ENCODE measurements at places on chromosomes 7 and 10.

- no peak for DNase-seq
Observed at GRCh38 chr7:40354711-40355110, 219.9 kb downstream of the SUGCT start.

DNA sequence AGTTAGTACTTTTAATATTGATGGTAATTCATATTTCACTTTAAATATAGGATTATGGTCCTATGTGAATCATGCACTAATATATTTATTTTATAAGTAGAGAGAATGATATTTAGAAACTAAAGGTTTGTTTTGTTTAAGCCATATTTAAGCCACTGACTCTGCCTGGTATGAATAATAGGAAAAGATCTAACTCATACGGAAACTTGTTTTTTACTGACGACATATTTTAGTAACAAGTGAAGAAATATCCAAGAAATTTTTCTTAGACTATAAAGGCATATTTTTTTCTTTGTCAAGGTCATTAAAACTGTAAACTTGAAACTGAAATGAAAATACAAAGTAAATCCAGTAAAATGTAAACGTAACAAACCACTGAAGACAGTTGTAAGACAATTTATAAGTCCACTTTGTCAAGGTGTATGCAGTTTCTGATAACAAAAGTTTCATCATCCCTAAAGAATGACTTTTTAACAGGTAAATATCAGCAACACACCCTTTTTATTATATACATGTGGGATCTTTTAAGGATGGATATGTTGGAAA is 147.1 kb downstream of the PHF14 start:
- no peak for DNase-seq

DNA sequence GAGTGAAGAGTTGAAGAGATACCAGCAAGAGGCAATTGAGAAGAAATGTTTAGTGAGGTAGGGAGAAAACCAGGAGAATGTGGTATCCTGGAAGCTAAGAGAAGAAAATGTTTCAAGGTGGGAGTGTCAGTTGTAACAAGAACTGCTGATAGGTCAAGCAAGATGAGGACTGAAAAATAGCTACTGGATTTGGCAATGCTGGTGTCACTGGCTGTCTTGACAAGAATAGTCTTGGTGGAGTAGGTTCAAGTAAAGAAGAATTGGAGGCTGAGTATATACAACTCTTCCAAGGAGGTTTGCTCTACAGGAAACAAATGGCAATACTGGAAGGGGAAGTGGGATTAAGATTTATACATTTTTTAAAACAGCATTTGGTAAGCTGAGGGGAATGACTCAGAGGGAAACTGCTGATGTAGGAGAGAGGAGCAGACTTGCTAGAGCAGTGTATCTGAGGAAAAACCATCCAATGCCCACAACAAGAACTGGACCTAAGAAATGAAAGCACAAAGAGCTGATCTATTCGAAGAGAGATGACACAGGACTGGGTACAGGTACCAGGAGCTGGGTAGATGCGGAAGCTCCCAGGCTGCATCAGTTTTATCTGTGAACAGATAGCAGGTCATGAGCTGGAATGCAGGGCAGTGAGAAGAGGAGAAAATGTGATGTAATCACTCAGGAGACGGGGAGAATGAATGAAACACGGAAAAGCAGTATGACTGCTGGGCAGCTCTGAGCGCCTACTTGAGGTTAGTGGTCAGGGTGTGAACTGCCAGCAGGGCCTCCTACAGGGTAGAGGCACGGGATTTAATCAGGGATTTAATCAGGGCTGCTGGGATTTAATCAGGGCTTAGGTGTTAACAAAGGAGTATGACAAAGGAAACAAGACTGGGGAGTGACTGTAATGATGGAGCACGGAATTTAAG is 34.5 kb downstream of the FAM25A start:
- no peak for DNase-seq

GRCh38 chr10:74419491-74419951 is 268.5 kb downstream of the ADK start:
- DNase-seq, result no peak

DNA sequence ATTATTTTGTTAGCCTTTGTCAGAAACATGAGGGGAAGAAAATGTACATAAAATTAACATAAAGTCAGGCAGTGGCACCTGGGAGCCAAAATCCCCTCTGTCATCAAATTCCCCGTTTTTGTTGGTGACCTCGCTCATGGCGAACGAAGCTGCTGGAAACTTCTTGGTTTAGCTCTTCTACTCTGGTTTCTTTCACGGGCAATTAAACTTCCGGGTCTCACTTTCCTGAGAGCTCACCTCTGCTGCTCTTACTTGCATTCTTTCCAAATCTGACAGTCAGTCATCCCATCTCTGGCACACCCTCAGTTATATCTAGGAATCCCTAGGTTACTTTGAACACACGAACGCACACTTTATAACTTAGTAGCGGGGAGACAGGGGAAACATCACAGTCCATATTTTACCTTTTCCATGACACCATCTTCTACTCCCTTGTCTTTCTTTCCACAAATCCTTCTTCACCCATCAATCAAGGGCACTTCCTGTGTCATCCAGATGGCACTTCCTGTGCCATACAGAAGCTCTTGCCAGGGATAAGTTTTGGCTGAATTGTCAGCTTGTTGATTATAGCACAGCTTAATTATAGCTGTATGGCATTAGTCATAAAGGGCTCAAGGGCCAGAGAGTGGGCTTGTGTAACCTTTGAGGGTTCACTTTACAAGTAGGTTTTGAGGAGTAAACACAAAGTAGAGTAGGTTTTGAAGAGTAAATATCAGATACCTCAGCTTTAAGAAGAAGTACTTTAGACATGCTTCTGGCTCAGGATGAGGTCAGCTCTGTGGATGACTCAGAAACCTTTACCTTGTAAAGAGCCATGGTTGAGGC is 105.1 kb downstream of the GATA3 start:
- no peak for DNase-seq

- DNase-seq, result no peak
Observed at GRCh38 chr7:80165177-80165576, 30.5 kb downstream of the GNAI1 start.

- no peak for DNase-seq
Observed at GRCh38 chr10:102624751-102625645, 19.3 kb upstream of the TRIM8 start.

GRCh38 chr10:73785721-73786511 is 510 bp downstream of the ZSWIM8 start:
- DNase-seq, result peak; percentile 42

DNA sequence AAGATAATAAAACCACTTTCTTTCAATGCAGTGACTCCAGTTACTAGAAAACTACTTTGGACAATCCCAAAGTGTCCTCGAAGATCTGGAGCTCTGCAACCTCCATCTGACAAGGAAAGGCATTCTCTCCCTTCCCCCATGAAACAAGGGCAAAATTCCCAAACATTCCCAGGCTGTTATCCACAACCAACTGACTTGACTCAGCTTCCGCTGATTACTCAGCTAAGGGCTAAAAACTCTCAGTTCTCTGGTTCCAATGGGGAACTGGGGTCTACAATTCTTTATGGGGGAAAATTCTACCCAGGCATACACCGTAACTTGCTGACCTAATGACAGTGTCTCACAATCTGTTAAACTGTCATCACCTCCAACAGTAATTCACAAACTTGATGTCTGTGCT is 48.4 kb downstream of the SFMBT2 start:
- DNase-seq, result no peak

- DNase-seq, result no peak
Observed at GRCh38 chr10:52351914-52352330, 37.8 kb downstream of the DKK1 start.

- no peak for DNase-seq
Observed at GRCh38 chr7:87151729-87152111, 533 bp upstream of the DMTF1 start.

- no peak for DNase-seq
Observed at GRCh38 chr7:17903337-17903736, 37.0 kb downstream of the SNX13 start.

- DNase-seq, result no peak
Observed at GRCh38 chr7:75740846-75741497, 2.2 kb upstream of the HIP1 start.

DNA sequence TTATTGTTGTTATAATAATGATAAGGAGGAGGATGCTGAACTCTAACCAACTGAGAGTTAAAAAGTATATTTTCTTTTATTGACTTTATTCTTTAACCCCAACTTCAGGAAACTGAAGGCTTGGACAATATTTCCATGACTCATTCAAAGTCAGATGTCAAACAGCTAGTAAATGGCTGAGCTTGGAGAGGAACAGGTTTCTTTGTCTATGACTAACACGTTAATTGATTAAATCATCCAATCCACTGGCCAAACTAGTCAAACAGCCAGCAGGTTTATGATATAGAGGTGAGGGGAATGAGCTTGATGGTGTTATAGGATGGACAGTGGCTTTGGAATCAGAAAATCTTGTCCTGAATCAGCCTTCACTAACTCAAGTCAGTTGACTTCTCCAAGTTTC is 119.1 kb upstream of the WDR11 start:
- DNase-seq, result no peak

- DNase-seq, result no peak
Observed at GRCh38 chr7:146961617-146962016, 845.0 kb downstream of the CNTNAP2 start.

- no peak for DNase-seq
Observed at GRCh38 chr10:49644035-49644646, 30.3 kb downstream of the CHAT start.

DNA sequence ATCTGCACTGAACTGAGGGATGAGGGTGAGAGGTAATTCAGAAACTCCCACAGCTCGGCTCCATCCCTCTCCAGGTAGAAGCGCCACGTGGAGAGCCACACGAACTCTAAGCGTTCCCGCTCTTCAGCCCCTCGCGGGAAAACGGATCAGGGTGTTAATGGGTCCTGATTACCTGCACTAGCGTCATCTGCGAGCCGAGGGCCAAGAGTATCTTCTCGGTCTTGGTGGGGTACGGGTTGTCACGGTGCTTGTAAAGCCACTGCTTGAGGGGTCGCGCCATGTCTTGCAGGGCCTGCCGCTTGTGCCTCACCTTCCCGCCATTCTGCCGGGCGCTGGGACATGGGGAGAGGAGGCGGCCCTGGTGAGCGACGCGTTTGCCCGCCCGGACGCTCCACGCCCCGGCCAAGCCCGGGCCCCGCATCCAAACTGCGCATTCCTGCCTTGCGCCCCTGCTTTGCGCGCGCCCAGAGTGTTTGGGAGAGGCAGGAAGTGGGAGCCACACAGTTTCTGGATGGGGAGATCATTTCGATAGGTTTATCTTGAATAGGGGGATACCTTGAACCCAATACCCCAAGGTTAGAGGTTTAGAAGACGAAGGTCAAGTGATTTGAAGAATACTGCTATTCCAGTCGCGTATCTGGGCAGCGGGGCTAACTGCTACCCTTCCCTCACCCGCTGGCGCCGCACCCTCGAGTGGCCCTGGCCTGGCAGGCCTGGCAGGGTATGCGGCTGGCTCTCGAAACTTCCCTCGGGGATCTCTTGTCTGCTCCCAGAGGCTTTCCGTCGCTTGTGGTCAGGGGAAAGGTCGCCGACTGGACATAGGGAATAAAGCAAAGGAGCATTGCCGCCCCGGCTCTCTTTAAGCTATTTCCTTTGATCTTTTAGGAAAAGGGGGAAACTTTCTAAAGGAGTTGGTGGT is 4.2 kb downstream of the MKX start:
- DNase-seq, result peak; percentile 23

DNA sequence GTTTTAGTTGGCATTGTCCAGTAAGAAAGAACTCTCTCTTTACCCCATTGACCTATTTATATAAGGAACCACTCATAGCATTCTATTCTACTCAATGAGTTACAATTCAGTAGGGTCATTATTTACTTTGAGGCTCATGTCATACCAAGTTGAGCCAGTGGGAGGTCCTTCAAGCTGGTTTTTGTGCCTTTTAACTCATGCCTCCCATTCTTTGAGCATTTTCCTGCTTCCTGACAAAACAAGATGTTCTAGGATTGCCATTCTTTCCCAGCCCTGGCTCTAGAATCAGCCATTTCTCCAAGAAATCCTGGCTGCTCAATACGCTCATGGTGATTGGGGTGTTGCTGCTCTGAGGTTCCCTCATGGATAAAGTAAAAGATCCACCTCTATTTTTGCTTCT is 250.1 kb downstream of the ABCA13 start:
- DNase-seq, result no peak

DNA sequence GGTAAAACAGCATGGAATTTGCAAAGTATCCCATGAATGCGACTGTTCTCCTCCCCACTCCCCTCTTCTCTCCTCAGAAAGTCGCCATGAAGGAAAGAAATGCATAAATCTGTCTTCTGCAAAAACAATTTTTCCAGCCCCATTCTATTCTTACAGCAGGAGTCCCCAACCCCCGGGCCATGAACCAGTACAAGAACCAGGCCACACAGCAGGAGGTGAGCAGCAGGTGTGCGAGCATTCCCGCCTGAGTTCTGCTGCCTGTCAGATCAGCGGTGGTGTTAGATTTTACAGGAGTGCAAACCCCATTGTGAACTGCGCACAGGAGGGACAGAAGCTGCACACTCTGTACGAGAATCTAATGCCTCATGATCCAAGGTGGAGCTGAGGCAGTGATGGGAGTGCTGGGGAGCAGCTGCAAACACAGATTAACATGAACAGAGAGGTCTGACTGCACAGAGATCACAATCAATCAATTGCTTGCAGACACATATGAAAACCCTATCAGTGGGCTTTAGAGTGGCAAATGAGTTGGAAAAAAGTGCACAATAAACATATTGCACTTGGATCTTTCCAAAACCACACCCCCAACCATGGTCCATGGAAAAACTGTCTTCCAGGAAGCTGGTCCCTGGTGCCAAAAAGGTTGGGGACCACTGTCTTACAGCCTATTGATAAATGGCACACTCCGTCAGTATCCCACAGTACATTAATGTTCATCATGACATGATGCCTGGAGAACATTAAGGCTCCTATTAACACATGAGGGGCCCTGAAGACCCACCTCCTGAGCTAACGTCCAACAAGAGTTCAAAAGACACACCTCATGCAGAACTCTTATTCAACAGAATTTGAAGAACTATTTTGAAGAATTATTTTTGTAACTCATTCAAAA is 205.0 kb downstream of the PTPRN2 start:
- no peak for DNase-seq

DNA sequence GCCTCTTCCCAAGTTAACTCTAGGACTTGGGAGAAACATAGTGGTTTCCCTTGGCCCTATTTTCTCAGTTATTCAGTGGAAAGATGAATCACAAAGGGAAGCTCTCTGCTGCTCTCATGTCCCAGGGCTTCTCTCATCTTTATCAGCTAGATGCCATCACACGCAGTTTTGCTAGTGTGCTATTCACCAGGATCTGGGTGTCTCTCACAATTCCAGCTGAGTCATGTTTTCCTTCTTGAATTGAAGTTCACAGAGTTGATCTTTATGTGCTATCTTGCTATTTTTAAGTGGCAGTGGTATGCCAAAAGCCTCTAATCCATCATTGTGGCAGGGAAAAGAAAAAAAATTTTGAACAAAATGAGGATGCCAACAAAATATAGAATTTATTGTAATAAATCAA is 101.3 kb downstream of the TWIST1 start:
- no peak for DNase-seq

Measured in stimulated activated CD4-positive, alpha-beta T cell treated with anti-CD3 and anti-CD28 coated beads, Interleukin-4, amount 100 ng/mL, for 1 hour (primary cell).